Femur (tissue), 1 donor: ENCODE measurements at places on chromosomes 6 and 20.

DNA sequence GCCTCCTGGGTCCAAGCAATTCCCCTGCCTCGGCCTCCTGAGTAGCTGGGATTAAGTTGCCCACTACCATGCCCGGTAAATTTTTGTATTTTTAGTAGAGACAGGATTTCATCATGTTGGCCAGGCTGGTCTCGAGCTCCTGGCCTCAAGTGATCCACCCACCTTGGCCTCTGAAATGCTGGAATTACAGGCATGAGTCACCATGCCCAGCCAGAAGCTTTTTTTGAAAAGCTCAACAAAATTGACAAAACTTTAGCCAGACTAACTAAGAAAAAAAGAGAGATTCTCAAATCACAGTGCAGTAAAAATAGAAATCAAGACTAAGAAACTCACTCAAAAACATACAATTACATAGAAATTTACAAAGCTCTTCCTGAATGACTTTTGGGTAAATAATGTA lies 420.6 kb downstream of the COL12A1 start:
- no peak for DNase-seq

- DNase-seq: no peak
Measured at GRCh38 chr6:148713921-148714320, 32.9 kb upstream of the UST start.

DNA sequence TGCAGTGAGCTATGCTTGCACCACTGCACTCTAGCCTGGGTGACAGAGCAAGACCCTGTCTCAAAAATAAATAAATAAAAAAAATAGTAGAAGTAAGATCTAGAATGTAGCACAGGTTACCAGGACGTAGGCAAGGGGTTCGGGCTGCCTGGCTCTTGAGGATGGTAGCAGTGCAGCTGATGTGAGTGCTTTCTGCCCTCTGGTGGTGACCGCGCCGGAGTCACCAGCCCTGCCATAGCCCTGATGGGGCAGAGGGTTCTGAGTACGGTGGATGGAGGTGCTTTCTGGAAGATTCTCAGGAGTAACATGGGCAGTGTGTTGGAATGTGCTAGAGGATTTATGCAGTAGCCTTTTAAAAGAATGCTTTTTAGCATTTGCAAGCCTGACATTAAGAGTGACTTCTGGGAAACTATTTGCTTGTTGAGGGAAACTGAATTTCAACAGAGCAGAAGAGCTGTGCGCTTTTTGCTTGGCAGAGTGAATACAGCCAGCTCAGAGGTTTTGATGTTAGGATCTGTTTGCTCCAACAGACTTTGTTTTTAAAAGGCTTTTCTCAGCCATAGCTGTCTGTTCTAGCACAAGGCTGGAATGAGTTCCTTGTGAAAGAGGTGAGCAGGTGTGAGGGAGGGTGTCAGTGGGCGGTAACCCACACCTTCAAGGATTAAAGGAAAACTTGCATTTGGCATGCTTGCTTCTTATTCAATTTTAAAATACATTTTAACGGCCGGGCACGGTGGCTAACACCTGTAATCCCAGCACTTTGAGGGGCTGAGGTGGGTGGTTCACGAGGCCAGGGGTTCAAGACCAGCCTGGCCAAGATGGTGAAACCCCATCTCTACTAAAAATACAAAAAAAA lies 65.9 kb downstream of the PTPN1 start:
- peak; percentile 68 for DNase-seq

GRCh38 chr6:14730654-14731053 lies 515.2 kb upstream of the JARID2 start:
- no peak for DNase-seq

DNA sequence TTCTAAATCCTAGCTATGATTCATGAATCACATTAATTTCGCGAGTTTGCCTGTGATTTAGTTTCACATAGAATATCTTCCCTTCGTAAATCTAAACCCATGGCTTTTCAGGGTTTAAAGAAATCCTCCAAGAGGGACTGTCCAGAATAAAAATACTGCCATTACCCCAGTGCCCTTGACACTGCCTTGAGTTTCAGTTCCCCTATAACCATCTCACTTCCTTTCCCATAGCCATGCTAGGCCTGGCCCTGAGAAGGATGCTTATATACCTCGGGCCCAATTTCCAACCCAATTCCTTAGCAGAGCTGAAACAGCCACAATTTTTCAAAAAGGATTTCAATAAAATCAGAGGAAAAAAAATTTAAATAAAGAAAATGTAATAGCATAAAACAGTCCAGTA lies 697.3 kb downstream of the FRK start:
- DNase-seq: no peak

DNA sequence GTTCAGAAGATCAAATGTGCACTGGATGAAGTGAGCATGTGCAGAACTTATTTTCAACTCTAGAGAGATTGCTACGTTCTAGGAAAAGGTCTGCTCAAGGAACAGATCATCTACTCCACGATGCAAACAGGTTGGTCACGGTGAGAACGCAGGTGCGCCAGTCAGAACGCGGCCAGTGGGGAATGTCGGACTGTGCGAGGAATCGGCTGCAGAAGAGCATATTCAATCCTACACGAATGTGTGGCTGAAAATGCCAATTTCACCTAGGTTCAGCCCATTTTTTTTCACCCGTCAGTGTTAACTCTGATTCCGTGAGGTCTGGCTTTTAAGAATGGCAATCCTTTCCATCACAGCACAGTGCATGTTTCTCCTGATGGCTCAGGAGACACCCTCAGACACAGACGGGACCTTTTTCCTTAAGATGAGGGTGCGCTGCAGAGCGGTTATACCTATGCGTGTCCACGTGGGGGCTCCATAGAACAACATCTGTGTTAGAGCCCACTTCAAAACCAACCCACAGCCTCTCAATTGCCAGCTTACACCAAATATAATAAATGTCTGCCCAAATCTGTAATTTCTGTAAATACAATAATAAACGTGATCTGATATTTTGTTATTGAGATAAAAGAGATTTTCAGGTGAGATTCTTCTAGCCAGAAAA lies 250.4 kb downstream of the FOXA2 start:
- peak; percentile 66 for DNase-seq

DNA sequence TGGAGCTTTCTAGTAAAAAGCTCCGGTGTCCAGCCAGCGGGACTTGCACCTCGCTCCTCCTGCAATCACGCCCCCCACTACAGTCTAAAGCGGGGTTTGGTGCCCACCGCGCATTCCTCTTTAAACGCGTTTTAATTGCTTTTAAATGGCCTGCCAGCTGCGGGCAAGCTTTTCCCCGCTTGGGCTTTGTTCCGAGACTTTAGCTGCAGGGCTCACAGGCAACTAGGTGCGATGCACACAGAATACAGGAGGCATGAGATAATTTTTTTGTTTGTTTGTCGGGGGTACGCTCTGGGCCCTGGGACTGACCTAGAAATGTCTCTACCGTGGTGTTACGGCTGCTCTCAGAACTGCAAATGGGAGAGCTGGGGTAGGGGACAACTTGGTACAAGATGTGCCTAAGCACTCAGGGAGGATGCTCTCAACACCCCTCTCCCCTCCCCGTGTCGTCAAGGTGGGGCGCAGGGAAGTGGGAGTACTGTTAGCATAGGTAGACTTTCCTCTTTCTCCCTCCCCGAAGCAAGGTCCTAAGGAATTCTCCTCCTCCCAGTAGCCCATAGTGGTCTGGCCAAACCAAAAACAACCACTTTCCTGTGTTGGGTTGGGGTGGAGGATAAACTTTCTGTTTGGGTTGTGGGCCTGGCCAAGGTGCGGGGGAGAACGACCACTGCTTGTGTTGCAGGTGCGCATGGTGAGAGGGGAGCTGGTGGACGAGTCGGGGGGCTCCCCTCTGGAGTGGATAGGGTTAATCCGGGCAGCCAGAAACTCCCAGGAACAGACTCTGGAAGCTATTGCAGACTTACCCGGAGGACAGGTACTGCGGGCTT lies 1.6 kb downstream of the PRDM13 start:
- no peak for DNase-seq

- no peak for DNase-seq
Measured at GRCh38 chr6:29710281-29710941, 12.8 kb upstream of the HLA-F start.

DNA sequence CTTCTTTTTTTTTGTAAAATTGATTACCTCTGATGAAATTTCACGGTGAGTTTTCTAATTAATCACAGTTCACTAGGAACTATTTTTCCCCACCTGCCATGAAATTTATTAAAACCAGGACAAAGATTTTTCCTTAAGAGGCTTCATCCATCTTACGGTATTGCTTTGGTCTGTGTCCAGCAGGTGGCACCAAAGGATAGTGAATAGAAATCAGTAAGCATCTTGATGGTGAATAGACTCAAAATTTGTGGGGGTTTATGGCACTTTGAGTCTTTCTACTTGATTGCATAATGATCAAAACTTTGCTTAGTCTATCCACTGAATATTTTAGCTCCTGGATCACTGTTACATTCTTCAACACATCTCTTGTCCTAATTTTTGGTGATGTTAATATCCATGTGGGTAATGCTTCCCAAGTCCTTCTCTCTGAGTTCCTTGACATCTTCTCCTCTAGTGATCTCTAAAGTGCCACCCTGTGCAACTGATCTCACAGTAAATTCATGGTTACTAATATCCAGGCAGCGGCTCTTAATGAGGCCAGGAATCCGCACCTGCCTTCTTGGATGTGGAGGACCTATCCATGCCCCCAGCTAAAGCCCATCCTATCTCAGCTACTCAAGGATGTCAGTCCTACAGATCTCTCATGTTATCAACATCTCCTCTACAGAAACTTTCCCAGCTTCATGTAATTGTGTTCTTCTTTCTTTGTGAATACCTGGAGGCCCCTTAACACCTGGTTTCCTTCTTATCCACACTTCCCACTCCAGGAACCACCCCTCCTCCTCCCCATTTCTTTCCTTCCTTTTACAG lies 54.5 kb downstream of the STMND1 start:
- peak; percentile 71 for DNase-seq

DNA sequence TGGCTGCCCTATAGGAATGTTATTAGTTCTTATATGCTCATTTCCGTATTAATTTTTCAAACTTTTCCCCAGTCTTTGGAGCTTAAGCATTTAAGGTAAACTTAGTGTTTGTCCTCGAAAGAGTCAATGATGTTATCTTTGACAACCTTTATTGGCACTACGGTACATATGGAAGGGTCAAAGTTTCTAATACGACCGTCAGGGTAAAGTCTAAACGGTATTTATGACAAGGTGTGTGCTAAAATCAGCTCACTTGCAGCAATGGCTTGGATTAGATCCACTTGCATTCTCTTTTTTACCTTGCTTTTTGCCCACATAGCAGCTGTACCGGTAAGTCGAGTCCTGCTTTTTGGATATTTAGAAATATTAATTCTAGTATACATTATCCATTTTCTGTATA lies at the start of gene MEP1A:
TSS of gene MEP1A (plus strand) at position 252 of the 400 bp plus-strand sequence. CDS start at position 262, 10 bp downstream.
- no peak for DNase-seq

DNA sequence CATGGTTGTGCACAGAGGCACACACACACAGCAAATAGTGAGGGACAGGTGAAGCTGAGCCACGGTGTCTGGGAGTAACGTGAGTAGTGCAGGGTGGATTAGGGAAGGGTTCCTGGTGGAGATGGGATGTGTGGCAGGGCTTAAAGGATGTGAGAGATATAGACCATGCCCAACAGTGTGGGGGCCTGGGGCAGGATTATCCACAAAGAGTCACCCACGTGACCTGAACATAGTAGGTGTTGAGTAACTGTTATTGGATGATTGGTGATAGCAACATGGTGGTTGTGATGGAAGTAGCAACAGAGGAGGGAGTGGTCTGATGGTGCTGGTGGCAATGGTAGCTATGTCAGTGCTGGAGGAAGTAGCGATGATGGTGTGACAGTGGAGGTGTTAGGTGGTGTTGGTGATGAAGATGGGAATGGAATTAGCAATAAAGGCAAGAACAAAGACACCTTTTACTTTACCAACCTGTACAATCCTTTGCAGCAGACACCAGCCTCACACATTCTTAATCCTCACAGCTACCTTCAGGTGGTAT lies 135.1 kb downstream of the MRPL14 start:
- DNase-seq: no peak

DNA sequence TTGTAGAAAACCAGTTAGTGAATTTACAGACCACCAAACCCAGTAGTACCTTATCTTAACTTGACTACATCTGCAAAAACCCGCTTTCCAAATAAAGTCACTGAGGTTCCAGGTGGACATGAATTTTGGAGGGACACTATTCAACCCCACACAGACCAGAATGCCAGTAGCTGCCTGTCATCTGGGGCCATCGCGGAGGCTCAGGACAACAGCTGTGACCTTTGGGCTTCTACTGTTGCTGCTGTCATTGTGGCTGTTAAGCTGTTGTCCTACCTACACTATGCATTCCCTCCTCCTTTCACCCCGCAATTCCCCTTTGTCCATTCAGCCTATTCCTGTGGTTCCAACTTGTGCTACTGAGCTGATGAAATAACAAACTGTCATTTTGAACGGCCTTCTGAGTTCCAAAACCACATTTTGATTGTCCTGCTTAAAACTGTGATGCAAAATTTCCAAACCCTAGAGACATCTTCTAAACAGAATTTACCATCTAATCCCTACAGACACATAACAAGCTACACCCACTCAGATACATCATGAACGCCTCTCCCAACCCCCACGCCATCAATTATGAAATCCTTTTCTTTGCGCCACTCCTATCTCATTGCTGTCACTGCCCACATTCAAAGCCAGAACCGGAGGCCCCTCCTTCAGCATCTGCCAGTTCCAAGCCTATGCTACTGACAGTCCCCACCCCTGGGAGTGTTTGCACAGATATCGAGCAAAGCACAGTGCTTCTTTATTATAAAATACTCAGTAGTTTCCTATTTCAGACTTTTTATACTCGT lies 125.0 kb downstream of the C6orf118 start:
- DNase-seq: no peak

GRCh38 chr6:155399062-155399744 lies 56.4 kb downstream of the NOX3 start:
- DNase-seq: no peak
